ENCODE measurements at places on chromosomes 4 and X. TPM values are rescaled to one million over a fixed set of nuclear protein-coding genes. Genes with fewer than 3 reads are reported as not detected.

DNA sequence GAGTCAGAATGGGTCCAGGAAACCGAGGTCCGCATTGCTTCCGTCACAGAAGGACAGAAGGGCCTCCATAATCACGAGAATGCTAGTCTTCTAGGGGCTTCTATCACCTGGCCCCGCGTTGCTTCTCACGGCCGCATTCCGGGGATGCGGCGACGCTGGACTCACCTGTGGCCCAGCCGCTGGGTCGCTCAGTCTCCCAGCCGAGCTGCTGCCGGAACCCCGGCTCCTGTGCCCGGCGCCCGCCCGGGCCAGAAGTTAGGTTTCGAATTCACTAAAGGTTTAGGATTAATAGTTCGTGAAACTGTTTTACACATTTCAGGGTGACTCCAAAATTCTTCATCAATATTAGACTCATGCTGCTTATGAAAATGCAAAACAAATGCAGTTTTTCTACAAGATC lies 31.7 kb upstream of the TMSB15A start:
- DNase-seq, result no peak

GRCh38 chr4:121697564-121697963 lies 784 bp upstream of the ANXA5 start:
- no peak for DNase-seq

GRCh38 chrX:386768-387575 lies at the start of gene PPP2R3B:
Gene PPP2R3B (minus strand): TSS chrX:386907. CDS start chrX:386691, 216 bp downstream.
- DNase-seq, result peak; percentile 98

DNA sequence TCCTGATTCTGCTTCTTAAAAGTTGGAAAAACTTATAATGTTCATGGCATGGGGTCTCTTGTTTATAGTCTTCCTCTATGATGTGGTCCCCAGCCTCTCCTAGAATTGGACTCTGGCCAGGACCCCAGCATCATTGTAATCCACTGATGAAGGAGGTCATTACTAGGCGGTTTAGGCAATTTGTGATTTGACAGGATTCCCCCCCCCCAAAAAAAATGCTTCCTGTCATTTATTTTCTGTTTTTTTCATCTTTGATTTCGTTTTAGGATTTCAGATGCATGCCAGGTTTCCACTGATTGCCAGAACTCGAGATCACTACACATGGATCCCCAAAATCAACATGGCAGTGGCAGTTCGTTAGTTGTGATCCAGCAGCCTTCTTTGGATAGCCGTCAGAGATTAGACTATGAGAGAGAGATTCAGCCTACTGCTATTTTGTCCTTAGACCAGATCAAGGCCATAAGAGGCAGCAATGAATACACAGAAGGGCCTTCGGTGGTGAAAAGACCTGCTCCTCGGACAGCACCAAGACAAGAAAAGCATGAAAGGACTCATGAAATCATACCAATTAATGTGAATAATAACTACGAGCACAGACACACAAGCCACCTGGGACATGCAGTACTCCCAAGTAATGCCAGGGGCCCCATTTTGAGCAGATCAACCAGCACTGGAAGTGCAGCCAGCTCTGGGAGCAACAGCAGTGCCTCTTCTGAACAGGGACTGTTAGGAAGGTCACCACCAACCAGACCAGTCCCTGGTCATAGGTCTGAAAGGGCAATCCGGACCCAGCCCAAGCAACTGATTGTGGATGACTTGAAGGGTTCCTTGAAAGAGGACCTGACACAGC lies 4.9 kb downstream of the SPRY1 start:
- no peak for DNase-seq

GRCh38 chr4:10066670-10067651 lies 45.7 kb upstream of the SLC2A9 start:
- no peak for DNase-seq

- DNase-seq, result no peak
Measured at GRCh38 chrX:66076801-66077200, 36.9 kb upstream of the VSIG4 start.

- DNase-seq, result peak; percentile 30
Measured at GRCh38 chr4:183256756-183257385, 63.2 kb downstream of the CLDN22 start.

GRCh38 chr4:5982156-5982973 lies 35.9 kb downstream of the C4orf50 start:
- DNase-seq, result no peak

- peak; percentile 84 for DNase-seq
Measured at GRCh38 chrX:77910108-77910840, at the start of gene ATP7A. Gene ATP7A (plus strand): TSS chrX:77910693. CDS start chrX:77971642, 60,949 bp downstream.

GRCh38 chr4:102625232-102625930 lies 124.2 kb downstream of the NFKB1 start:
- DNase-seq, result peak; percentile 56

DNA sequence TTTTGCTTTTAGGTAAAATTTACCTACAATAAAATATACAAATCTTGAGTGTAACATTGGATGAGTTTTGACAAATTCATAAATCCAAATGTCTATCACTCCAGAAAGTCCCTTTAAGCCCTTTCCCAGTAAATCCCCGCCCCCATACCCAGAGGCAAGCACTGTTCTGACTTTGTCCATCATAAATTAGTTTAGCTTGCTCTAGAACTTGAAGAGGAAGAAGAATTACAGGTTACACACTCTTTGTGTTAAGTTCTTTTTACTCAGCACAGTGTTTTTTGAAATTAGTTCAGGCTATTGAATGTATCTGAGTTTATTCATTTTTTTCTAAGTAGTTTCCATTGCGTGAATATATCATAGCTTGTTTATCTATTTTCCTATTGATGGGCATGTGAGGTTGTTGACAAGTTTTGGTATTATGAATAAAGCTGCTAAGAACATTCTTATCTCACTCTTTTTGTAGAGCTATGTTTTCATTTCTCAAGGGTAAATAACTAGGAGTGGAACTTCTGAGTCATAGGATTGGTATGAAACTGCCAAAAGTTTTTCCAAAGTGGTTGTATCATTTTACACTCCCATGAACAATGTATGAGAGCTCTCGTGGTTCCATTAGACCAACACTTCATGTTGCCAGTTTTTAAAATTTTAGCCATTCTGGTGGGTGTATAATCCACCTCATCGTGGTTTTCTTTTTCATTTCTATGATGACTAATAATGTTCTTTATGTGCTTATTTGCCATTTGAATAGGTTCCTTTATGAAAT lies 22.4 kb upstream of the HPSE start:
- peak; percentile 79 for DNase-seq

GRCh38 chr4:83866834-83867621 lies 331.1 kb downstream of the GPAT3 start:
- no peak for DNase-seq

DNA sequence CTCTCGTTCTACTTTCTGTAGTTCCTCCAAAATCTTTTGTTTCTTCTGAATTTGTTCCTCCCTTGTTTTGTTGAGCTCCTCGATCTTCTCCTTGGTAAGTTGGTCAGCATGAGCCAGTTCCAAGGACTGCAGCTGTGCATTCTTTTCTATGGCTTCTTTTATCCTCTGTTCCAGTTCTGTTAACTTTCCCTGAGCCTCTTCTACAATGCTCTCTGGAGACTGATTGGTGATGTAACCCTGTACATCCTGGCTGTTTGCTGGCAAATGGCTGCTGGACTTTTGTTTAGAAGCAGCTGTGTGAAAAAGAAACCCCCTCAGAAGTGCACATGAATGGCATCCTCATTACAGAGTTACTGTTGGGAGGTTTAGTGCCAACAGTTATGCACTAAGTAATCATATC lies 70.5 kb upstream of the COX18 start:
- no peak for DNase-seq

- no peak for DNase-seq
Measured at GRCh38 chr4:186642530-186642929, 81.1 kb downstream of the FAT1 start.

DNA sequence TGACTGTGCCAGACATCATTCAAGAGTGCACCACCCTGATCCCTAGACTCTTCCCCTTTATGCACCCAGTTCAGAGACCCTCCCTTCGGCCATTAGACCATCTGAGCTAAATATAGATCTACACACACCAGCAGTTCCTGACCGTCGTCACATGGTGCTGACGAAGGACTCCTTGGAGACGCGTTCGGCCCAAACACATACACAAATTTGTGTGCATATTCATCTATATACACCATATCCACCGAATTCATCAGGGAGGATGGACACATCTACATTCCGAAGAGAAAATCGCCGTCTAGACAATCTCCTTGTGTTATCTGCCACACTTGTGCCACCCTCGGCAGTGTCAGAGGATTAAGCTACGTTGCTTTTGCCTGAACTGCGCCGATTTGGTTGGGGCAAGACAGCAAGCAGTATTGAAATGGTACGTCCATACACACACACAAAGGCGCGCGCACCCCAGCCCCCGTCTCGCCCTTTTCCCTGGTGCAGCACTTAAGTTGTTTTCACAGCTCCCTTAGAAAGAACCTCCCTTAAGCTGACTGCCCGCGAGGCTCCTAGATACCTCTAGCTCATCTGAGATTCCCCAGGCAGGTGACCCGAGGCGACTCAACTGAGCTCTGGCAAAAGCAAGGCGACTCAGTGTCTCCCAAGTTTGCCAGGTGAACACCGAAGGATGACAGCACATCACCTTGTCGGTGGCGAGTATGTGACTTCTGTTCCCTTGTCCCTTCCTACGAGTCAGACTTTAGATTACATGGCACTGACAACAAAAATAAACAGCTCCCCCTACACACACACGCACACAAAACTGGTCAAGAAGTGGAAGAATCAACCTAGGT lies 1.0 kb downstream of the RASGEF1B start:
- no peak for DNase-seq

DNA sequence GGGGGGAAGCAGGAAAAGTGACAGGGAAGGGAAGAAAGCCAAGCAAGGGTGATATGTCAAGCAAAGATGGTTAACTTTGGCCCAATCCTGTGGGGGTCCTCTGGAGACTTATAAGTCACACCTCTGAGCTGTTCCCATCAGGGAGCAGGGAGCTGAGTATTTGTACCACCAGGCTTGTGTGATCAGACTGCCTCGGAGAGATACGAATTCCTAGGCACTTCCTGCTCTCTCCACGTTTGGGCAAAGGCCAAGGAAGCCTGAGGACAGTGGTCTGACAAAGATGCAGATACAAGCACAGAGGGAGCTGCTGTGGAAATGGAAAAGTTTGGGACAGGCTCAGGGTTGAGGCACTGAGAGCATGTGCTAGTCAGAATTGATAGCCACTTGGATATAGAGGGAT lies 10.4 kb upstream of the PPP3CA start:
- no peak for DNase-seq

Gene RTL9
- total RNA-seq, result 0.24 TPM

Gene HPGDS
- total RNA-seq, result not detected

Gene LIN54
- 14.2 TPM for total RNA-seq

Gene RPA4
- not detected for total RNA-seq

Gene ARSD
- 10.0 TPM for total RNA-seq

Gene ZNF674
- 3.8 TPM for total RNA-seq

Gene DGKQ
- 11.5 TPM for total RNA-seq

Gene PPARGC1A
- not detected for total RNA-seq

Gene IL1RAPL1
- not detected for total RNA-seq

Gene GRID2
- total RNA-seq, result not detected

Gene PRIMPOL
- 6.6 TPM for total RNA-seq

Gene CSAG3
- not detected for total RNA-seq

Gene SPACA5
- total RNA-seq, result not detected

Gene GNRHR
- not detected for total RNA-seq

Gene GAB1
- 9.2 TPM for total RNA-seq

Gene HDAC8
- total RNA-seq, result 14.4 TPM

Gene MAGEC2
- total RNA-seq, result not detected

Gene STBD1
- total RNA-seq, result 5.2 TPM
